ENCODE measurements at places on chromosomes 2 and 18.

- DNase-seq = no peak
These were observed 266.9 kb downstream of the DSC3 start for GRCh38 chr18:30775629-30776028.

DNA sequence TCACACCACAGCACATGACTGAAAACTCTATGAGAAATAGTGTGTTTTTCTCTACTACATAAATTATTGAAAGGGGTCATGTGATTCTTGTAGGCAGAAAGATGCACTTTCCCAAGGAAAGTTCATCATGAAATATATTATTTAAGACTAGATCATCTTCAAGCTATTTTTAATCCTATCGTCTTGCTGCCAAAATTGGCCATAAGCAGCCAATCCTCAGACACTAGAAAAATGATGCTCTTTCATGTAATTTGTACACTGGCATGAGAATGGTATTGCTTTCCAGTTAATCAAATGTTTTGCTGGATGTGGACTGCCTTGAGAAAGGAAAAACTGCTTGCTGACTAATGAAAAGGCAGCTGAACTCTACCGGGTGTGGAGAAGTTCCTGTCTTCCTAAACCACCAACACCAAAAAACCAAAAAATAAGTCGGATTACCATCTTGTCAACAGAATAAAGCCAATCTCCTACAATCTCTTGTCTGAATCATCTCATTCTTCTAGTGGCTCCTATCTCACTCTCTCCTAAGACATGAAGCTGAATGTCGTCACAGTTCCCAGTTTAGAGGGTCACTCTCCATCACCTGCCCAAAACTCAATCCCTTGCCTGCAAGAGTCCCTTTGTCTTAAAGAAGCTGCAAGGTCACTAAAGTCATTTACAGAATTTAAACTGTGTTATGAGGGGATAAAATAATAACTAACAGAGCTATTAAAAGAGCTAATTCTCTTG lies 5.3 kb downstream of the BCL2 start:
- no peak for DNase-seq

DNA sequence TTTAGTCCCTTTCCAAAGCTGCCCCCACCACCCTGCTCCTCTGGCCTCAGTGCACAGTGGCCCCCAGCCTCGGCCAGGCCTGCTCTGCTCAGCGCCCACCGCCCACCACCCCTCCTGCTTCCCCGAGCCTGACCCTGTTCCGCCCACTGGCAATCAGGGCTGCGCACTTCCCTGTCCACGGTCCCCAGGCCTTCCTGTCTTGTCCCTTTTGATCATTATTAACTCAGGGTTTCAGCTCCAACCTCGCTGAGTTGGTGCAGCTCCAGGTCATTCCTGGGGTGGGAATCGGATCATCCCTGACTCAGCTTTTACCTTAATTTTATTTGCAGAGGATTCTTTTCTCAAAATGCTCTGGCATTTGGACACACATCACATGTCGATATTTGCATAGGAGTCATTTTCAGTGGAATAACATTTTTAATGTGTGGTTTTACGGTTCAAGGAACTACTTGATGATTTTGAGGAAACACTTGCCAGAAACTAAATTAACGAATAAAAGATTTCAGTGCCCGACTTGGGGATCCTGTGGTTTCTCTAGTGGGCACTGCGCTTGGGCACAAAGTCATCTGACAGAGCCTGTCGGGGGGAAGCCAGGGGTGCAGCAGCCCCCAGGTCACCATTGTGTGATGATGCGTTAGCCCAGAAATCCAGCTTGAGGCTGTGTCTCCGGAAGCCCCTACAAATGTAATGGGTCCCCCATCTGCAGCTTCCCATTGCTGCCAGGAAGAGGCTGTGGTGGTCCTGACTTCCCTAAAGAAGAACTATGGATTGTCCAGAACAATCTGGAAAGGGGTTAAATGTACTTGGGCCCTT lies 1.0 kb upstream of the ESPNL start:
- DNase-seq = no peak

- DNase-seq = no peak
These were observed 36.5 kb upstream of the CDH19 start for GRCh38 chr18:66640431-66640830.

GRCh38 chr2:94987074-94988020 lies 38.2 kb upstream of the MAL start:
- DNase-seq = no peak

GRCh38 chr18:47826157-47827074 lies 104.0 kb downstream of the SMAD2 start:
- DNase-seq = no peak

DNA sequence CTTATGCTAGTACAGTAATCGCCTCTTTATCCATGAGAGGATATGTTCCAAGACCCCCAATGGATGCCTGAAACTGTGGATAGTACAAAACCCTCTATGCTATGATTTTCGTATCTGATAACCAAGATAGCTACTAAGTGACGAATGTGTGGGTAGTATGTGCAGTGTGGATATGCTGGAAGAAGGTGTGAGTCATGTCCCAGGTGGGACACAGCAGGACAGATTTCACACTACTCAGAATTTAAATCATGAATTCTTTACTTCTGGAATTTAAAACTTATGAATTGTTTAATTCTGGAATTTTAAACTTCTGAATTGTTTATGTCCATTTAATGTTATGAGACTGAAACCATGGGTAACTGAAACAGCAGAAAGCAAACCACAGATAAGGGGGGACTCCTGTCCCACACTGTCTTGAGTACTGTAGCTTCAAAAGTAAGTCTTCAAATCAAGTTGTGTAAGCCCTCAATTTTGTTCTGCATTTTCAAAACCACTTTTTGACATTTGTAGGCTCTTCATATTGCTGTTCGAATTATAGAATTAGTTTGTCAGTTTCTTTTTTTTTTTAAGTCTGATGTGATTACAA lies 116.0 kb downstream of the LTBP1 start:
- DNase-seq = no peak

DNA sequence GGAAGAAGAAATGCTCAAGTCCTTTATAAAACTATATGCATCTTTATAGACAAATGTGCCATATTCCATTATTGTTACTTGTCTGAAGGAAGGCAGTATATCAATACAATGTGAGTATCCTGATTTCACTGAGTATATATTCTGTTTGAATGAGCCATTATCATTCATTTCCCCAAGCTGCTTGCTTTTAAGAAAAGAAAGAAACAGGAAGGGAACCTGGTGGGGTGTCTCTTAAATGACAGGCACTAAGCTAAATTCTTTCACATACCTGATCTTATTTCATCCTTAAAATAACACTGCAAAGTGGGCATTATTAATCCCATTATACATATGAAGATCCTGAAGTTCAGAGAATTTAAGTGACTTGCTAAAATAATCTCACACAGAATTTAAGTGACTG lies 307.9 kb downstream of the SLC8A1 start:
- DNase-seq = no peak

GRCh38 chr18:24270937-24271380 lies 126.7 kb downstream of the OSBPL1A start:
- DNase-seq = no peak

- no peak for DNase-seq
These were observed 68.4 kb downstream of the TRAPPC12 start for GRCh38 chr2:3447789-3448317.

DNA sequence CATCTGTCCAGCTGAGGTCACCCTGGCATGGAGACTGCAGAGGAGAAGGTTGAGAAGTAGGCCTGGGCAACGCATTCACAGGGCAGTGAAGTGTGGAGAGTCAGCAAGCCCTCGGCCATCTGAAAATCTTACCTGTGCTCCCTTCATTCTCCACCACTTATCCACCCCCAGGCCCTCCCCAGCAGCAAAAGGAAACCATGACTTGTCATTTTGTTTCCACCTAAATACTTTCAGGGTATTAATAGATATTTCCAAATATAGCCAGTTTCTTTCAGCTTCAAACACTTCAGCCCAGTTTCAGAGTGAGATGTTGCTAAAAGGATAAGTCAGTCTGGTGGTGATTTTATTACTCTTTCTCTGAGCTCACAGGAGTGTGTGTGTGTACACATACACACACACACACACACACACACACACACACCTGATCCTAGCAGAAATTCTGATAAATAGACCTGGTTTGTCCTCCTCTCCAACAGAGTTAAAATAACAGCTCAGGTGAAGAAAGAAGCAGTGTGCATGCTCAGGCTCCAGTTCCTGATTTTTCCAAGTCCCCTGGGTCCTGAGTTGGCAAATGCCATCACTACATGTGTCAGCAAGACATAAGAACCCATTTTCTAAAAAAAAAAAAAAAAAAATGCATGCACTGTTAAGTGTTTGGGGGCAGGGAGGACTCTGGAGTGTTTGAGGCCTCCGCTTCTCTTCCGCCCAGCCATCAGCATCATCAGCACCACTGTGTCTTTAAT lies 82.8 kb downstream of the LOXHD1 start:
- DNase-seq = no peak

- DNase-seq = no peak
These were observed 39.0 kb downstream of the NPC1 start for GRCh38 chr18:23547306-23547705.
